ENCODE measurements at places on chromosomes 5 and 9.

- no peak for DNase-seq
Observed at GRCh38 chr5:25544652-25545249, 900.0 kb upstream of the CDH10 start.

DNA sequence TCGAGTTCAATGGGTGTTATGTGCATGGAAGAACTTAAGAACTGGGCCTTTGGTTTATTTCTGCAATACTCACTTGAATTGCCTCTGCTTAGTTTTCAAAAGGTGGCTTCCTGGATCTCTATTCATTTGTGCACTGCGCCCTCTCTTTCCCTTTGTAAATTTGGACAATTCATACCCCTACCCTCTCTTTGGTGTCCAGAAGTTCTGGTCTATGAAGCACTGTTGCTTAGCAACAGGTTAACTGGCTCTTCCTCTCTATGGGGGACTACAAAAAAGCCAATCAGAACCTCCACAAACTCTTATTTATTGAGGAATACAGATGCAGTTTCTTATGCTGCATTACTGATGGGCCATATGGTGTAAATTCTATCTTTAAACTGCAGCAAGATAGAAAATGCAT lies 13.5 kb upstream of the FAM120A start:
- DNase-seq = no peak

DNA sequence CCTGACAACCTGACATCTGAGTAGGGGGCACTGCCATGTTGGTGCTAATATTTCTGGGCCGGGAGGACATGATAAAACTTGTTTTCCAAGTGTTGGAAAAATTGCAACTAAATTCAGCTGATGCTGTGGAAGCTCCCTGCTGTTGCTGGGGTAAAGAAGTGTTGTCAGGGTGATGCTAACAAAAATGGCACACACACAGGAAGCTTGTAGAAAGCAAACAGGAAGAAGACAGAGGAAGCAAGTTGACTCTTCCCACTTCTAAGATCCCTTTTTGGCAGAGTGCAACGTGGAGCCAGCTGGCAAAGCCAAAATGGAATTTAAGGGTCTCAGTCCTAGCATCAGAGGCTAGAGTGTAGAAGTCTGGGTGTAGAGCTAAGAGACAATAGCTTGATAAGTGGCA lies 11.3 kb upstream of the RIOK2 start:
- DNase-seq = no peak

GRCh38 chr5:148372893-148373292 lies 10.9 kb upstream of the FBXO38 start:
- no peak for DNase-seq

- no peak for DNase-seq
Observed at GRCh38 chr9:91503673-91504081, 80.0 kb upstream of the NFIL3 start.

DNA sequence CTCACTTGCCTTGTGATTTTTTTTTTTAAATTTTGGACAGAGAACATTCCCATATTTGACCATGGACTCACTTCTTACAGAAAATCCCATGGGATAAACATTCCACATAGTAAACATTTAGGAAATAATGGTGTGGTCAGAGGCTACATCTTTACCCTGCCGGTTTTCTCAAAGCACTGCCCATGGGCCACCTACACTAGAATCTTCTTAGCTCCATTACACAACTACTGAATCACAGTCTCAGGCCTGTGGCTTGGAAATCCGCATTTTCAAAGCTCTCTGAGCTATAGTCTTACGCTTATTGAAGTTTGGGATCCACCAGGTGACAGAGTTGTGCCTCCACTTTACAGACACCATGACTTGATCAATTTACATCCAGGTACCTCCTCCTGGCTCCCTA lies 39.4 kb downstream of the ALG2 start:
- DNase-seq = no peak

DNA sequence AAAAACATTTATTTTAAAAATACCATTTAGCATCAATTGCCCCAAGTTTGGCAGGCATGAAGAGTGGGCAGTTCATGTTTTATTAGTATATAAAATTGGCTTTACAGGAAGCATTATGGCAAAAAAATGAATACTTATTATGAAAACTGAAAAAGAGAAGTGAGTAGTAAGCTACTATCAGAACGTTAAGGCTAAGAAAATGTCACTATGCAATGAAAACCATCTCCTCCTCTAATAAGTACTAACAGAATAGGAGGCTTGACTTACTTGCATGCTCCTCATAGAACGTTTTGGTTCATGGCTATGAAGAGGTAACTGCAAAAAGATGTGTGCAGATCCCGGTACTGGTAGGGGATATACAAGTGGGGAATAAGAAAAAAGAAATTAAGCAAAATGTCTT lies 23.6 kb downstream of the TICAM2 start:
- DNase-seq = no peak

- DNase-seq = no peak
Observed at GRCh38 chr9:84206801-84207370, 133.7 kb downstream of the SLC28A3 start.

GRCh38 chr5:145951071-145951470 lies 14.7 kb downstream of the SH3RF2 start:
- DNase-seq = no peak

- no peak for DNase-seq
Observed at GRCh38 chr9:33241298-33241697, 1.3 kb downstream of the SPINK4 start.

DNA sequence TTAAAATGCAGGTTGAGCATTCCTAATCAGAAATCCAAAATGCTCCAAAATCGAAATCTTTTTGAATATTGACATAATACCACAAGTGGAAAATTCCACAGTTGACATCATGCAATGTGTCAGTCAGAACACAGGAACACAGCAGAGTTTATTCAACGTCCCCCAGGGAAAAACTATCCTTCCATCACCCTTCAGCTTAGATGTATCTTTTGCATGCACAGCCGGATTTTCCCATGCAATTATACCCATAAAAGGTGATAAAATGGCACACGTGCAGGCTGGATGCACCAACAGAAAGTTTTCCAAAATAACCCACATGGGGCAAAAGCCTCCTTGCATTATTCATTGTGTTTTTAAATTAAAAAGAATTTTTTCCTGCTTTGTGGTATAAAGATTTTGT lies 71.2 kb downstream of the RAB24 start:
- DNase-seq = no peak

DNA sequence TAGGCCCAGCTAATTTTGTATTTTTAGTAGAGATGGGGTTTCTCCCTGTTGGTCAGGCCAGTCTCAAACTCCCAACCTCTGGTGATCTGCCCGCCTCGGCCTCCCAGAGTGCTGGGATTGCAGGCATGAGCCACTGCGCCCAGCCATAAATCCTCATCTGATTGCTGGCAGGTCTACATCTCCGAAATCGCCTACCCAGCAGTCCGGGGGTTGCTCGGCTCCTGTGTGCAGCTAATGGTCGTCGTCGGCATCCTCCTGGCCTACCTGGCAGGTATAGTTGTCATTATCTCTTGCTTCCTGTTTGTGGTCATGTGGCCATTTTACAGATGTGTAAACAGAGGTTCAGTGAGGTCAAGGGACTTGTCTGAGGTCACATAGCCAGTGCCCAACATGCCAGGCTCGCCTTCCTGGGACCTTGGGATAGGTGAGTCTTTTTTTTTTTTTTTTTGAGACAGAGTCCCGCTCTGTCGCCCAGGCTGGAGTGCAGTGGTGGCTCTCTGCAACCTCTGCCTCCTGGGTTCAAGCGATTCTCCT lies 2.8 kb downstream of the SLC2A8 start:
- no peak for DNase-seq

DNA sequence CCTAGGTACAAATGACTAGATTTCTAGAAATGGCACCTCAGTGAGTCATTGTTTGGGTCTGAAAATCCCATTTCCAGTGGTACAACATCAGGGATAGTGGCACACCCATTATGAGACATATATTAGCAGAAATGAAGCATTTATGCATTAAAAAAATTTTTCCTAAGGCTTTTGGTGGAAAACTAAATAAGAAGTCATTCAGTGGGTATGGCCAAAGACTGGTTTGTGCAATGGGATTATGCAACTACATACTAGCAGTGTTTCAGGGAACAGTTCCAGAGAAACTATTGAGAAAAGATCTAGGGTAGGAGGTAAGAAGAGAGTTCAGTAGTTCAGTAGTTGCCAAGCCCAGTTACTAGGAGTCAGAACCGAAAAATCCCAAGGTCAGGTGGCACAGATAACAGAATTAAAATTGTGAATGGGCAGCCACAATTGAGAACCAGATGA lies 106.5 kb upstream of the HAPLN1 start:
- no peak for DNase-seq

DNA sequence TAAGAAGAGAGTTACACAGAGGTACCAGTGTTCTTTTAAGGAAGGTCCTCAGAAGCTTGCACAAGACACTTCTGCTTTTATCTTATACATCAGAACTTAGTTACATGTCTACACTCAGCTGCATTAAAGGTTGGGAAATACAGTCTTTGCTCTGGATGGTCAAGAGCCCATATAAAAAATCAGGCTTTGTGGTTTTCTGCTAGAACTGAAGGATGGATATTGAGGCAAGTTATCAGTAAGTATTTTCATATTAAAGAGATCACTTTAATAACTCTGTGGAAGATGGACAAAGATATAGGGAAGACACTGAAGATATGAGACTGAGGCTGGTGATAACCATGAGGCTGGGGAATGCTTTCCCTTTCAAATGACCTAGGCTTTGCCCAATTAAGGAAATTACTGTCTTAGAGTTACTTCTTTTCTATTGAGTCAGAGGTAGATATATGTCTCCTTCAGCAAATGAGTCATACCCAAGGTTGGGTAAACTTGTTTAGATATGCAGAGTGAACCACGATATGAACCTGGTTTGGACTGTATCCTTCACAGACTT lies 87.0 kb upstream of the TNC start:
- DNase-seq = no peak

DNA sequence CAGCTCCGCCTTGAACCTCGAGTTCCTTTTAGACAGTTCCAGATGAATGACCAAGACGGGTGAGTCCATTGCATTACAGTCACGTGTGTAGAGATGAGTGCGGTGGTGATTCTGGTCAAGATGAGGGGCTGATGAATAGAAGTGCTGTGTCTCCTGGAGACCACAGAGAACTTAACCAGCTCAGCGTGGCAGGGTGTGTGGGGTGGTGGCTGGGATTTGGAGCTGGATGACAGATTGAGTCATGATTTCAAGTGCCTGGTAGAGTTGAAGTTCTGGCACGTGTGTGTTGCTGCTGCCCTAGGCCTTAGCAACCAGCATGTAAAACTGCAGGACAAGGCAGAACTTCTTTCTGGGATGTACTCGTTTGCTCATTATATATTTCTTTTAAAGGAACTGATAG lies 53.3 kb downstream of the PRRC2B start:
- no peak for DNase-seq

- no peak for DNase-seq
Observed at GRCh38 chr9:20642045-20642444, 19.7 kb upstream of the MLLT3 start.

DNA sequence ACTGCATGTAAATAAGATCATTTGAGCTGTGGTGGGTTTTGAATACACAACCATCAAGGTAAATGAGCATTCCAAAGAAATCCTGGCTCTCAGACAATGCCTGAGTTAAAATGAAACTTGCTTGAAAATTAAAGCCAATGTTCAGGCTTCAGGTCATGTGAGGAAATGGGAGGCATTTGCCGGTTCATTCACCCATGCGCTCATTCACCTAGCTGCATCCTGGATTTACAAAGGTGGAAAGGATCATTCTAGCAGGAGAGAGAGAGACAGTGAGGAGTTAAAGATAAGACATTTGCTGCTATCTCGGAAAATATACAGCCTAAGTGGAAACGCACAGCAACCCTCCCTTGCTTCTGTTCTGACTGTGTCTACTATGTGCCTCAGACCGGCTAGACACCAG lies 143.8 kb upstream of the KLF4 start:
- DNase-seq = no peak

GRCh38 chr5:31412324-31412723 lies 119.6 kb downstream of the DROSHA start:
- no peak for DNase-seq

- no peak for DNase-seq
Observed at GRCh38 chr5:32708949-32709348, 2.2 kb upstream of the NPR3 start.

DNA sequence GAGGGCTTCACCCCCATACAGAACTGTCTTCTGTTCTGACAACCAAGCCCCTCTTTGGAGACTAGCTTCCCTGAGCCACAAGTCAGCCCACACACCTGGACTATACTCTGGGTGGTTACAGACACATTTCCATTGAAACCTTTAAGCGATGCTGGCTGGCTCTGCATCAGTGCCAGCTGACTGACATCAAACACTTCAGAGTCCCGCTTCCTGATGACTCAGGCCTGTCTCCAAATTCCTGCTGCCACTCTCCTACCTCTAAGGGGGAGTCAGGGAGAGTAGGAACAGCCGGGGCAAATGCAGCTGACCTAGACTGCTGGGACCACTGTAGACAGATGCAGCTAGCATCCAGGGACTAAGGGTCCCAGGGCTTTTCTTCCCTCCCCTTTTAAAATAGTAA lies 59.4 kb downstream of the SIL1 start:
- DNase-seq = no peak

GRCh38 chr9:136098210-136098609 lies 3.1 kb upstream of the NACC2 start:
- DNase-seq = no peak

DNA sequence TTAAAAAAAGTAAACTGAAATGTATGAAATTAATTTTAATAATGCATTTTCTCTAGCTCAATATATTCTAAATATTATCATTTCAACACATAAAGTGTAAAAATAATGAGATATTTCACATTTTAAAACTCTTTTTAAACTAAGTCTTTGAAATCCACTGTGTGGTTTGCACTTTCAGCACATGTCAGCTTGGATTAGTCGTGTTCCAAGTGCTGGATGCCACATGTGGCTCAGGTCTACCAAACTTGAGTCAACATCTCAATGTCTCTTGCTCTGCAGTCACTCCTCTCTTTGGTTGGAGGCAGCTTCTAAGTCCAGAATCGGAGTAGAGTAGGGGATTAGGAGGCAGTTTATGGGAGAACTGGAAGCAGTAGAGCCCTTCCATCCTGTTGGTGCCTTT lies 173.7 kb upstream of the ANKRD55 start:
- no peak for DNase-seq

Measured in stimulated activated CD8-positive, alpha-beta memory T cell treated with anti-CD3 and anti-CD28 coated beads, Interleukin-4, amount 100 ng/mL, for 1 hour (primary cell).